Stimulated activated effector memory CD8-positive, alpha-beta T cell treated with anti-CD3 and anti-CD28 coated beads, Interleukin-12 subunit alpha, Interleukin-12 subunit beta, amount 100 ng/mL, for 72 hours (primary cell): ENCODE measurements at places on chromosomes 7 and 10.

DNA sequence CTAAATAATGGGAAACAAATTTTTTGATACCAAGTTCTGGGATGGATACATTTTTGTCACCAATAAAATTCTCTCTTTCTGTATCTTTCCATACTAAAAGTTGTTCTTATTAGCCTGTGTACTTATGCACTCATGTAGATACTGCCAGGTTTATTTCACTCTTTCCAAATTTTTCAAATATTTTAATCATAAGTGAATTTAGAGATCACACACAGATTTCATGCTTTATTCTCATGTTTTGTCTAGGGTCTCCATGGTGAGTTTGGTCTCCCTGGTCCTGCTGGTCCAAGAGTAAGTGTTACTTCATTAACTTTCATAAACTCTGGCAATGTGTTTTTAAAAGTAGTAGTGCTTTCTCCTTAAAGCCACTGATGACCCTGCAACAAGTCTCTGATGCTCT, 20.3 kb downstream of the COL1A2 start:
- DNase-seq = no peak

GRCh38 chr10:124619802-124620490, 124.2 kb downstream of the FAM53B start:
- no peak for DNase-seq

DNA sequence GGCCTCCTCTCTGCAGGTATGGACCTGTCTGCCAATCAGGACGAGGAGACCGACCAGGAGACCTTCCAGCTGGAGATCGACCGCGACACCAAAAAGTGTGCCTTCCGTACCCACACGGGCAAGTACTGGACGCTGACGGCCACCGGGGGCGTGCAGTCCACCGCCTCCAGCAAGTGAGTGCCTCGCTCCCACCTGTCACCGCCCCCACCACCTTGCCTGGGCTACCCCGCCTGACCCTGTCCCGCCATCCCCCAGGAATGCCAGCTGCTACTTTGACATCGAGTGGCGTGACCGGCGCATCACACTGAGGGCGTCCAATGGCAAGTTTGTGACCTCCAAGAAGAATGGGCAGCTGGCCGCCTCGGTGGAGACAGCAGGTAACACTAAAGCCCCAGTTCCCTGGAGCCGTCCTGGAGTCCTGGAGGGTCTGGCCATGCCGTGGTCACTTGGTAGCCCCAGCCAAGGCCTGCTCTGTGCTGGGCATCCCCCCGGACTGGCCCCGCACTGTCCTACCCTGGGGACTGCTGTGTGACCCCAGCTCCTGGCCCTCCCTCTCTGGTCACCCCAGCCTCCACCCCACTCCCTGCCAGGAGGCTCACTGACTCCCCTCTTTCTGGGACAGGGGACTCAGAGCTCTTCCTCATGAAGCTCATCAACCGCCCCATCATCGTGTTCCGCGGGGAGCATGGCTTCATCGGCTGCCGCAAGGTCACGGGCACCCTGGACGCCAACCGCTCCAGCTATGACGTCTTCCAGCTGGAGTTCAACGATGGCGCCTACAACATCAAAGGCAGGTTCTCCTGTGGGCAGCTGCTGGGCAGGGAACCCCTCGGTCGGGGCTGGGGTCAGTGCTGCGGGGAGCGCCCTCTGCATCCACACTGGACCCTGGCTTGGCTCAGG, 178.0 kb downstream of the RNF216 start:
- no peak for DNase-seq

- no peak for DNase-seq
Measured at GRCh38 chr7:24843821-24844434, 86.7 kb upstream of the GSDME start.

GRCh38 chr7:116952635-116953371, 498 bp upstream of the ST7 start:
- DNase-seq = no peak

DNA sequence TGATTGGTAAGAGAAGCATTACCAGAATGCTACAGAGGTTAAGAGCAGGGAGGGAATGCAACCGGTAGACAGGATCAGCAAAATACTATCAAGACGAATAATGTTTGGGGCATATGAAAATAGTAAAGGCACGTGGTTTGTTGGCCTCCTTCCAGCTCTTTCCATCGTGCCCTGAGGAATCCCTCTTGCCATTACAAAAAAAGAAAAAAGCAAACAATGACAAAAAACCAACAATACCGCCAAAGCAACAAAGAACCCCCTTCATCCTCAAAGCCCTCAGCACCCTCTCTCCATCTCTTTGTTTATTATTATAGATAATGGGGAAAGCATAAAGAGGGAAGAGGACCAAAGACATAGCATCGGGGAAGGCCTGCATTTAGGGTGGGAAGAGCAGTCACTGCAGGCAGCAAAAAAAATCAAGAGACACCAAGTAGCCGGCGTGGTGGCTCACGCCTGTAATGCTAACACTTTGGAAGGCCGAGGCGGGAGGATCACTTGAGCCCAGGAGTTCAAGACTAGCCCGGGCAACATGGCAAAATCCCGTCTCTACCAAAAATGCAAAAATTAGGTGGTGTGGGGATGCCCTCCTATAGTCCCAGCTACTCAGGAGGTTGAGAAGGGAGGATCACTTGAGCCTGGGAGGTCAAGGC, 78.0 kb downstream of the HIP1 start:
- DNase-seq = no peak
